ENCODE measurements at places on chromosomes 3 and 15. TPM values are rescaled to one million over a fixed set of nuclear protein-coding genes. Genes with fewer than 3 reads are reported as not detected.

CAMK2N2 gene
- total RNA-seq, result not detected

- DNase-seq, result no peak
Measured at GRCh38 chr3:66010739-66011655, 27.7 kb downstream of the MAGI1 start.

HIGD2B gene
- not detected for total RNA-seq

DNA sequence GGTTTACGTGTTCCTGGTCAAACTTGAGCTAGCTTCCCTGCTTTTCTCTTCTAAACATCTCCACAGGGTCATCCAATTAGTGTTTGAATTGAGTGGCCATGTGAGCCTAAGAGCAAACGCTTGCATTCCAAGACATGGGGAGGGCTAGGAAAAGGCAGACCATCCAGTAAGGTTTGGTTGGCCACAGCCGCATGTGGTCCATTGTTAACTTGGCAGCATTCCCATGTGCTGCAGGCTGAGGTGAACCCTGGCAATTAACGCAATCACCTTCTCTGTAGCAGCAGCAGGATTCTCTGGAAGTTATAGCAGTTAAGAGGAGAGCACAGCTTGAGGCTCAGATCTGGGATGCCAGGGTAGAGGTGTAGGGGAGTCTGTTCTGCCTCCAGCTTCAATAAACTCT, 502.2 kb upstream of the LMCD1 start:
- DNase-seq, result no peak

DNA sequence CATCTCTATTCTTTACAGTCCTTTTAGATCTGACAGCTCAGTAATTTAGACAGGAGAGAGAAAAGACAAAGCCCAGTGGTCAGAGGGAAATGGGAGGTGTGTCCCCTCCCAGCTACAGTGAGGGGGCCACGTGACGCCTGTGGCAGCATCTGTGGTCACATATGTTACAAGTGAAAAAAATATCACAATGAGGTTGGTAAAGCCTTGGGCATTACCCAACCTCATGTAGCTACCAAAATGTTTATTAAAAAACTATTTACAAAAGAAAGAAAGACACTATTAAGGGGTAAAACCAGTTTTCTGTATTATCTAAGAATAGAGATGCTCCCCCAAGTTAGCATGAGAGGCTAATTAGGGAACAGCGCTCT, 42.9 kb upstream of the PLCL2 start:
- no peak for DNase-seq

GRCh38 chr3:192888190-192888589, 29.5 kb downstream of the MB21D2 start:
- peak; percentile 90 for DNase-seq

DNA sequence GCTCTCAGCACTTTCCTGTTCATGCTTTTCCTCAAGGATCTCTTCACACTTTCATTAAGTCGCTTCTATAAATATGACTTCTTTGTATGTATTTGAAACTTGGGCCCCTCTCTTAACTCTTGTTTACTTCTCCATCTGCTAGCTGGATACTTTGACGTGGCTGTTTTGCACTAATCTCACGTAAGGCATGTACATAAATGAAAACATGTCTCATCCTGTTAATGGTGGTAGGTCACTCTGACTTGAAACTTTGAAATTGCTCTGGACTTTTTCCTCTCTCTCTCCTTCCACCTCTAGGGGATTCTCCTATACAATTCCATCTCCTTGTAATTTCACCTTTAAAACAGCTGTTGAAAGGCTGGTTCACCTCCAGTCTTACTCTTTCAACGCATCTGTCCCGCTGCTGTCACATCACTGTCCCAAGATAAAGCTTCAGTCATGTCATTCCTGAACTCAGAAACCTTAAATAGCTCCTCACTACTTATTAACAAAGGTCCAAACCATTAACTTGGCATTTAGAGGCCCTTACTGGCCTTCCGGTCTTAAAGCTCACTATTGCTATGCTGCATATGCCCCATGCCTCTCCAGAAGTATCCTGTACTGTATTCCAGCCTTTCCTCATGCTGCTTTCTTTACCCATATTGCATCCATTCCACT, 1.2 kb downstream of the BLOC1S6 start:
- peak; percentile 24 for DNase-seq

ZNF385D gene
- 2.1 TPM for total RNA-seq
